ENCODE measurements at places on chromosomes 7 and 10.

GRCh38 chr7:89133819-89134218 lies 338.3 kb upstream of the TEX47 start:
- DNase-seq = no peak

DNA sequence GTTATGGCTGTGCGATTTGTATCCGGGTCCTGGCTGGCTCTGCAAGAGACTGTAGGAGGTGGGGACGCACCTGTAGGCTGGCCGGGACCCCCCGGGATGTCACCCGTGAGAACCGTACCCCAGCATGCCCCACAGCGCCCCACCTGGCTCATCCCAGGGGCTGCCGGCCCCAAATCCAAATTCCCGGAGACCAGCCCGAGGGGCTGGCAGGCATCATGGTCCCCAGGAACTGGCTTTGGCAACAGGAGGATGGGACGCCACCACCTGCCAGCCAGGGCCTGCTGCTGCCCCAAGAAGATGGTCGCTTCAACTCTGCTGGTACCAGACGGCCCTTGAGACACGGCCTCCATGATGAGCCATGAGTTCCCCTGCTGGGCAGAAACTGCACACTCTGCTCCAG lies 239.4 kb downstream of the ELFN1 start:
- DNase-seq = no peak

- DNase-seq = no peak
These were observed 24.3 kb upstream of the PDZD8 start for GRCh38 chr10:117399341-117400196.

DNA sequence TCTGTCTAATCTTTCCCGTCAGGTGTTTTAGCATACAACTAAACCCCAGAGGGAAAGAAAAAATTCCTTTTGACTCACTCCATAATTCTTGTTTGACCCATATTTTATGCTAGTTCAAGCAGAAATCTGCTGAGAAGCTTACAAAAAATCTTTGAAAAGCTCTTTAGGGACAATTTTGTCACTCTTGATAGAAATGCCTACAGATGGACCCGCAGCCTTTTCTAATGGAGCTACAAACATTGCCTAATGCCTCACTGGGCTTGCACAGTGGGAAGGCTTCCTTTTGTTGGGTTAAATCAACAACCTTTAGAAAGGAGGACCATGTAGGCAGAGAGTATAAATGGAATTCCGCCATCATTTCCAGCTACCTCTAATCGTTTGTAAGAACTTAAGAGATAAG lies 344.5 kb downstream of the PCLO start:
- no peak for DNase-seq

GRCh38 chr7:8154272-8154671 lies 107.7 kb downstream of the ICA1 start:
- DNase-seq = no peak

DNA sequence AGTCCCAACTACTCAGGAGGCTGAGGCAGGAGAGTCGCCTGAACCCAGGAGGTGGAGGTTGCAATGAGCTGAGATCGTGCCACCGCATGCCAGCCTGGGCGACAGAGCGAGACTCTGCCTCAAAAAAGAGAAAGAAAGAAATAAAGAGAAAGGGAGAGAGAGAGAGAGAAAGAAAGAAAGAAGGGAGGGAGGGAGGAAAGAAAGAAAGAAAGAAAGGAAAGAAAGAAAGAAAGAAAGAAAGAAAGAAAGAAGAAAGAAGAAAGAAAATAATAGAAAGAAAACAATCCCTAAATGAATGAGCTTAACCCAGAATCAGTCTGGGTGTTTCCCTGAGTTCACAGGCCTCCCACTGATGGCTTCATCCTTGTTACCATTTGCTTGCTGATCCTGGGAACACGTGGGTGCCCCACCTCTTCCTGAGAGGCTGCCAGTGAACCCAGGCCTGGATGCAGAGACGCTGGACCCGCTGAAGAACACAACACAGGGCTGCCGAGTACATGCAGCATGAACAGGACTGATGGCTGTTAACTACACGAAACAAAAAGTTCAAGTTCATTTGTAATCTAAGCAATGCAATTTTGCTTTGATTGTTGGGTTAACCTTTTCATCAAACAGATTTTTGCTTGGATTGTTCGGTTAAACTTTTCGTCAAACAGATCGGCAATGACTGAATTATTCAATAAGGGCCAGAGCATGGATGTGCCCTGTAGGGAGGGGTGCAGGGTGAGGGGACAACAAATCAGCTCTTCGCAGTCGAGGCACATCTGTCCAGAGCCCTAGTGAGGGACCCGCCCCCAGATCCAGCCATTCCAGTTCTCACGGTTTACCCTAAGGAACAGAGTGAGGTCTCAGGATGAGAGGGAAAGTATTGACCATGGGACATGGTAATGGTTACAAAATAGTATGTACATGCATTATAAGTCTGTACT lies 11.5 kb downstream of the NPFFR1 start:
- DNase-seq = peak; percentile 44

DNA sequence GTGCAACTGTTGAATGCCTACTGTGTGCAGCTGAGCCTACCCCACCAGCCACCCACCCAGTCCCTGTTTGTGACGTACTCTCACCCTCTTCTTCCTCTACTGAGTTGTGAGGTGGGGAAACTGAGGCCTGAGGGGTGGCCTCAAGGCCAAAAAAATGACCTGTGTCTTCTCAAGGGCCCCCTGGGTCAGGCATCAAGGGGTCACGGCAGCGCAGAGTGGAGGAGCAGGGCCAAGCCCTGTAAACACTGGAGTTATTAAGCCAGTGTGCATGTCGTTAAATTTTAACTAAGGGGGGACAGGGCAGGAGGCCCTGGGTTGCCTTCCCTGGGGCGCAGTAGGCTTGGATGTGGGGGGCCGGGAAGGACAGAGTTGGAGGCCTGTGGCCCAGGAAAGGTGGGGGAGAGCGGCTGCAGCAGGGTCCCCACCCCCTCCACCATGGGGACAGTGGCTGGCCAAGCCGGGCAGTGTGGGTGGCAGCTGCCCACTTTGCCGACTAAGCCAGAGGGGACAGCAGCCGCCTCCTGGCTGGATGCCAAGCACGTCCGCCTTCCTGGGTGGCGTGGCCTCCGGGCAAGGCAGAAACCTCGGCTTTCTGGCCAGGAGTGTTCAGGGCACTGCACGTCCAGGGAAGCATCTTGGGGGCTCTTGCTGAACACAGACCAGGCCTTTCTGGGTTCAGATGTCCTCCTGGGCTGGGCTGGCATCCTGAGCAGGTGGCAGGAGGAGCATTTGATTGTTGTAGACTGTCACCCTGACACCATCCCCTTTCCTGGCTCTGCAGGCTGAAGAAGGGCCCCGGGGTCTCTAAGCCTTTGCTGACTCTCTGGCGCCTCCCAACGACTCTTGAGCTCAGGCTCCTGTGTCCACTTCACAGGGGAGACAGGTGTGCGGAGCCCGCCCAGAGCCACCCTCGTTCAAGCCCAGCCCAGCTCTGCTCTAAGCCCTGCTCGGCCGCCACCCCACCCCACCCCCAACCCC lies 1.9 kb downstream of the SLC29A4 start:
- no peak for DNase-seq

- DNase-seq = no peak
These were observed 243.2 kb downstream of the ARHGAP21 start for GRCh38 chr10:24480447-24480846.

DNA sequence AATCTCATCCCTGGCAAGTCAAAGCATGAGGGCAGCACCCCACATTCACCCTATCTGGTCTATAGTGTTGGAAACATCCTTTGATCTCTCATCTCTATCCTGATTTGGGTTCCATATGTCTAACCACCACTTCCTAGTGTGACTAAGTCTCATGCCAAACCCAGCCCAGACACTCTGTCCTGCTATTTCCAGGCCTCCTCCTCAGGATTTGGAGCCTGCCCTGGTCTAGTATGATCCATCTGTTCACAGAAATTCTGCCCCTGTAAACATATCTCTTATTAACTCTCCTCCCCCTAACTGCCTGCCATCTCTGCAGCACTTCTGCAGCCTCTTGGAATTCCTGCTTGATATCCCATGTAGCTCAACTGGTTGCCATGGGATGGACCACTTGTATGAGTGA lies 320.9 kb upstream of the IMMP2L start:
- no peak for DNase-seq

GRCh38 chr10:121580276-121581116 lies 17.7 kb downstream of the FGFR2 start:
- no peak for DNase-seq

GRCh38 chr10:47321521-47322195 lies 596 bp upstream of the GDF2 start:
- DNase-seq = no peak

- DNase-seq = no peak
These were observed 111.3 kb downstream of the ITGB8 start for GRCh38 chr7:20441991-20442441.

DNA sequence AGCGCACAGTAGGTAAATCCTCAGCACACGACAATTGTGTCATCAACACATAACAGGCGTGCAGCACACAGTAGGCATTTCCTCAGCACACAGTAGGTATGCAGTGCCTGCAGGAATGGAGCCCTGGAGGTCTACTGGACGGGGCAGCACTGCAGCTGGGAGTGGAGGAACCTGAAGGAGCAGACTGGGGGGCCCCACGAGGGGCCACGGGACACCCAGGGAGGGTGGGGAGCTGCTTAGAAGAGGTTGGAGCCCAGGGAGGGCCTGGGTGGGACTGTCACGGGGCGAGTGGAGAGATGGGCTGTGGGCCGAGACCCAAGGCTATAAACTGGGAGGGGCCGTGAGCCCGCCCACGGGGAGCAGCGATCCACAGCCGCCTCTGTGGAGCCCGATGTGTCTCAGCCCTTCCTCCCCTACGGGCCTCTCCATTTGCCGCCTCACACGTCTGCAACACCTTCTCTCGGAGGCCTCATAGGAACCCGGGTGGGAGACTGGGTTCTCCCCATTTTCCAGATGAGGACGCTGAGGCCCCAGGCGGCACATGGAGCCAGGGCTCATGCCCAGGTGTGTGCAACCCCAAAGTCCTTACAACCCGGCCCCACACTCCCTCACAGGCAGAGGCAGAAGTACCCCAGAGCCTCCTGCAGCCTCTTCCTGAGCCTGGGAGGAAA lies 101.5 kb downstream of the MICALL2 start:
- no peak for DNase-seq

- DNase-seq = no peak
These were observed 5.6 kb downstream of the AVL9 start for GRCh38 chr7:32500922-32501341.

- no peak for DNase-seq
These were observed 28.3 kb downstream of the PALS2 start for GRCh38 chr7:24601600-24601999.

GRCh38 chr10:224571-224970 lies 89.3 kb downstream of the ZMYND11 start:
- DNase-seq = no peak

GRCh38 chr7:128154504-128154903 lies 86.6 kb upstream of the LEP start:
- DNase-seq = no peak

DNA sequence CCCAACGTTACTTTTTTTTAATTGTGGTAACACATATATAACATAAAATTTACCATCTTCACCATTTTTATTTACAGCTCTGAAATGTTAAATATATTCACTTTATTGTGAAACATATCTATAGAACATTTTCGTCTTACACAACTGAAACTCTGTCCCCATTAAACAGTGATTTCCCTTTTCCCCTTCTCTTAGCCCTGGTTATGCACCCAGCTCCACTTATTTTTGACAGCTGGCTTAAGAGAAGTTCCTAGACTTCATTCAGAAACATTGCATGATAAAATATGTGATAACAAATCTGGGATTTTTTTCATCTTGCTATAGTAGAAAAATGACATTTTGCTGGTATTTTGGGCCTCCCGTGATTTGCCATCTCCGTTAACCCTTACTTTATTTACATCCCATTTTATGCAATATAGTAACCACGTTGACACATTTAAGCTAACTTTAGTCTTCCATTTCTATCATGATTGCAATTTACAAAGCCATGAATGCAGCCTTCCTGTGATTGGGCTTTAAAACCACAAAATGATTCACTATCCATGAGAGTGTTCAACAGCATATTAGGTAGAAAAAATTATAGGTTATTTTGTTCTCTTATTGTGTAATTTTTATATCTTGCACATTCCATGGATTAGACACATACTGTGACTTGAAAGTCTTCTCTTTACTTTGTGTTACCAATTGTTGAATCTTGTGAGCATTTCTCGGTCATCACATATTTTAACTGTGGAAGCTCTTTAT lies 139.6 kb downstream of the SND1 start:
- DNase-seq = no peak

DNA sequence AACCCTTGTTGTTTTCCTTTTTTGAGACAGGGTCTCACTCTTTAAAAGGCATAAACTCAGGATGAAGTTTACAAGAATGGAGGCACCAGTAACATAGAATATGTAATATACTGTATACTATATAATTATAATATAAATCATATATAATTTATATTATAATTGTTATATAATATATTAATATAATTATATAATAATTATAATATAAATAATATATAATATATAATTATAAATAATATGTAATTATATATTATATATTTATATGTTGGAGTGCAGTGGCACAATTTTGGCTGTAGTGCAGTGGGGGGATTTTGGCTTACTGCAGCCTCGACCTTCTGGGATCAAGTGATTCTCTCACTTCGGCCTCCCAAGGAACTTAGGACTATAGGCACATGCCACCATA lies 96.1 kb downstream of the LRMDA start:
- no peak for DNase-seq

DNA sequence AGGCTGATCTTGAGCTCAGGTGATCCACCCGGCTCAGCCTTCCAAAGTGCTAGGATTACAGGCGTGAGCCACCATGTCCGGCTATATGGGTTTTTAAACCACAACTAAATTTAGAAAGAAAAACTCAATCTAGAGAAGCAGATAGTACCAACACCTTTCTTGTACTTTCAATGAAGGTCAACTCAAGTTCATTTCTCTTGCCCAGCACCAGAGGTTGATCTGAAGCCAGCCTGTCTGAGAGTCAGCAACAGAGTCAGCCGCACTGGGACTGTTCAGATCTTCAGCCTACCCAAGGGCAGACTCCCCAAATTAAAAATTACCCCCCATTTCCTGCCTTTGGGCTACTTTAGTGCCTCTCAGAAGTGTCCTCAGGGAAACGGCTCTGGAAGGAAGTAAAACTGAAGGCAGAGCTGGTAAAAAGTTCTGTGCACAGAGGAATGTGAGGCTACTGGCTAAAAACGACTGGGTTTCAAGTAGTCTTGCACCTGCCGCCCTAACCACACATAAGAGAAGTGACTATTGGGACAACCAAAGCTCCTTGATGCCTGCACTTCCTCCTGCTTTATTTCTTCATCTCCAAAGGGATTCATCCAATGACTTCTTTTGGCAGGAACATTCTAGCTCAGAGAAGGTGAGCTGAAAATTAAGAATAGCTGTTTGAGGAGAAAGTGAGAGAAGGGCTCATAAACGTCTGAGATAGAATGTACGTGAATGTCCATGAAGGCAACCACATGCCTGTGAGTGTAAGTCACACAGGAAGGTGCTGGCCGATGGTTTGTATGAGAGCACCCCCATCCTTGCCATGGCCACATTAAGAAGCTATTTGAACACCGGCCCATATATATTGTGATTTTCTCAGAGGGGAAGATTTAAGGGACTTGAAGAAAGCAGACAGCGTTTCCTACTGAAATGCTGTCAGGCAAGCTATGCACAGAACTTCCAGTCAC lies 142.4 kb upstream of the PRR15 start:
- no peak for DNase-seq

GRCh38 chr10:94003488-94003887 lies 9.8 kb downstream of the PLCE1 start:
- no peak for DNase-seq

- DNase-seq = no peak
These were observed 236.6 kb upstream of the MKLN1 start for GRCh38 chr7:131090886-131091692.

GRCh38 chr10:127325506-127325905 lies 129.1 kb upstream of the INSYN2A start:
- DNase-seq = no peak

- no peak for DNase-seq
These were observed 10.1 kb upstream of the MET start for GRCh38 chr7:116661865-116662264.

GRCh38 chr7:20223356-20223755 lies 6.2 kb upstream of the MACC1 start:
- no peak for DNase-seq
